ENCODE measurements at places on chromosomes 2 and 18.

- DNase-seq, result no peak
These were observed 198.0 kb downstream of the ALK start for GRCh38 chr2:29723255-29724001.

- DNase-seq, result no peak
These were observed 14.3 kb upstream of the TMEM185B start for GRCh38 chr2:120237491-120237902.

DNA sequence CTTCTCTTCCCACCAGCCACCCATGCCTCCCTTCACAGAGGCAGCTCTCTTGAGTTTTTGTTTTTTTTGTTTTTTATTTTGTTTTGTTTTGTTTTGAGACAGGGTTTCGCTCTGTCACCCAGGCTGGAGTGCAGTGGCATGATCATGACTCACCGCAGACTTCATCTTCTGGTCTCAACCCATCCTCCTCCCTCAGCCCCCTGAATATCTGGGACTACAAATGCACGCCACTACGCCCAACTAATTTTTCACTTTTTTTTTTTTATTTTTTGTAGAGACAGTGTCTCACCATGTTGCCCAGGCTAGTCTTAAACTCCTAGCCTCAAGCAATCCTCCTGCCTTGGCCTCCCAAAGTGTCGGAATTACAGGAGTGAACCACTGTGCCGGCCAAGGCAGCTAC is 161.4 kb downstream of the TRABD2A start:
- DNase-seq, result no peak

GRCh38 chr2:196159221-196159892 is 12.0 kb downstream of the STK17B start:
- peak; percentile 62 for DNase-seq

DNA sequence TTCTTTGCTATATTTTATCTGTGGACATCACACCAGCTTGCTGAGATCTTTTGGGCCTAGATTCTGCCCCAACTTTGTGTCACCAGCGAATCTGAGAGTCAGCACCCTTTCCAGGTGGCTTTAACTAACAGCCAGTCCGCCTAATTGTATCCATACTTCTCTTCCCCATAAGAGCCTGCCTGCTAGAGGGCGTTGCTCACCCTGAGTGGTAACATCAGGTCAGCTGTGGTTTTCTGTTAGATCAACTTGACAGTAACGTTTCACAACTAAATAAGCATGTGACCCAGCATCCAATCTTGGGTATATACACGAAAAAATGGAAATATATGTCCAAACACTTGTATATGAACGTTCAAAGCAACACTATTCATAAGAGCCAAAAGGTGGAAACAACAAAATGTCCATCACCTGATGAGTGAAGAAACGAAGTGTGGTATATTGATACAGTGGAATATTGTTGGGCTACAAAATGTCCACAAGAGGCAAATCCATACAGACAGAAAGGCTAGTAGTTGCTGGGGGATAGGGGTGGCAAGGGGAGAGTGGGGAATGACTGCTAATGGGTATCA is 24.9 kb downstream of the EFHD1 start:
- DNase-seq, result no peak

- no peak for DNase-seq
These were observed 7.1 kb downstream of the ACVR1 start for GRCh38 chr2:157868993-157869392.

DNA sequence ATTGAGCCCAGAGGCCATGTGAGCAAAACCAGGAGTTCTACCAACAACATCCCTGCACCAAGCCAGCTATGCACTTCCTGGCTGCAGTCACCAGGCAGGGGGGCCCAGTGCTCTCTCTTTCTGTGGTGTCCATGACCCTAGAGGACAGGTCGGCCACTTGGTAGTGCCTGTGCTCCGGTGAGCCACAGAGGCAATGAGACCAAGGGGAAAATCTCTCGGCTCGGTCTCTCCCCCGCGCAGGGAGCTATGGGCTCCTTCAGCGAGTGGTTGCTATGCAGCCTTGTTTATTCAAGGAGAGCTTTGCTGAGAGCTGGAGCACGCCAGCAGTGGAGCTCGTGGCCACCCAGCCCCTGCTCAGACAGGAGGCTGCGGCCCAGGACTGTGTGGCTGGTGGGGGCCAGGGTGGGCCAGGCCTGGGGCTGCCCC is at the start of gene TOGARAM2:
TOGARAM2 (plus strand) TSS at position 283 of the 426 bp plus-strand sequence. CDS start 13,537 bp downstream, outside the sequence.
- no peak for DNase-seq

DNA sequence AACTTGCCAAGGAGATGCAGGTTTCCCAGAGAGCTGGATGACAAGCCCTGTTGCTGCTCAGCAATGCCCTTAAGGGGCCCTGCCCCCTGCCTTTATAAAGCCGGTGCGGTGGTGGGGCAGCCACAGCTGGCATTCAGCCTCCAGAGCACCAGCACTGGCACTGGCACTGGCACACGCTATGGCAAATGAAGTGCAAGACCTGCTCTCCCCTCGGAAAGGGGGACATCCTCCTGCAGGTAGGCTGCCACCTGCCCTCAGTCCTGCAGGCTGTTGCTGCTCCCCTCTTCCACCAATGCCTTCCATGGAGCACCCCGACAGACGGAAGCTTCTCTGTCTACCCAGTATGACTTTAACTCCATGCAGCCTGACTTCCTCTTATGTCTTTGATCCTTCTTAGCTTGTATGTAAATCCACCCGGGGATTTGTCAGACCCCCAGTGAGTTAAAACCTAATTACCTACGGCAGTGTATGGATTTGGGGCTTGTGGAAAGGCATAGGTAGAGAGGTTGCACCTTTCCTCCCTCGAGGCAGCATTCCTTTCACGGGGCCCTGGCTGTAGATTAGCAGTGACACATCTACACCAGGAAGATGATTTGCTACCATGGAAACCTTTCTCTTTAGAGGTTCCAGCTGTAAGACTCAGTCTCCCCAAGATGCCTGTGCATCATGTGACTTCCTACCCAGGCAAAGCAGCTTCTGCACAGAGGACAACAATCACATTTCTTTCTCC is at the start of gene DAPL1:
DAPL1 (plus strand) TSS at position 123 of the 730 bp plus-strand sequence; CDS start at position 179, 56 bp downstream.
- DNase-seq, result no peak

- DNase-seq, result no peak
These were observed 208.5 kb upstream of the SPOPL start for GRCh38 chr2:138293045-138293444.

- DNase-seq, result no peak
These were observed 52.5 kb downstream of the RNF152 start for GRCh38 chr18:61840324-61840723.

DNA sequence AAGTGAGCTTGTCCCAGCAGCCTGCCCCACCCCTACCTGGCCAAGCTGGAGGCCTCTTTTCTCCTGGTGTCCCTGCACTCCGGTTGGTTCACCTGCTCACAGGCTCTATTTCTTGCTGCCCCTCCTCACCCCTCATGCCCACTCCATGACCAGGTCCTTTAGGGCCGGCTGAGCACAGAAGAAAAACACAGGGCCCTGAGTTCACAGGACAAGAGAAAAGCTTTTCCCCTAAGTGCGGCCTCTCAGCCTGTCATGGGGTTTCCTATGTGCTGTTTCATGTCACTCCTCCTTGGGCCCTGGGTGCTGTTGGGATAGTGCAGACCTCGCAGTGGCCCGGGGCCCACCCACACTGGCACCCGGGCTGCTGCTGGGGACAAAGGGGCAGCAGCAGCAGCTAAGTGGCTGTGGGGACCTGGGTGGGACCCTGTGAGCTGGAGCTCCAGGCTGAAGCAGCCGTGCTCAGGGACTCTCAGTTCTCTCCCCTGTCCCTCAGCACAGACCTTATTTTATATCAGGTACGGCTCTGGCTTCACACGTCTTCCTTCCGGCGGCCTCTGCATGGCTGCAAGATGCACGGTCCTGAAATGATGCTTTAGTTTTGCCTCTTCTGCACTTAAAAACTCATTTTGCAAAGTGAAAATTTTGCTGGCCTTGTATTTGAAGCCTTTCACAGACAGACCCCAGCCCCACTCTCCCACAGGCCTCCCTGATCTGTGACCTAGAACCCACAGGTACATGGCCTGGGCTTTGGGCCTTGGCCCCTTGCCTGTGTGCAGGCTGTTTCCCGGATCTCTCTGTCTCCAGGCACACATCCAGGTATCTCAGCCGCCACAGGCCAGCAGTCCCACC is 71.8 kb downstream of the SH3RF3 start:
- DNase-seq, result no peak

DNA sequence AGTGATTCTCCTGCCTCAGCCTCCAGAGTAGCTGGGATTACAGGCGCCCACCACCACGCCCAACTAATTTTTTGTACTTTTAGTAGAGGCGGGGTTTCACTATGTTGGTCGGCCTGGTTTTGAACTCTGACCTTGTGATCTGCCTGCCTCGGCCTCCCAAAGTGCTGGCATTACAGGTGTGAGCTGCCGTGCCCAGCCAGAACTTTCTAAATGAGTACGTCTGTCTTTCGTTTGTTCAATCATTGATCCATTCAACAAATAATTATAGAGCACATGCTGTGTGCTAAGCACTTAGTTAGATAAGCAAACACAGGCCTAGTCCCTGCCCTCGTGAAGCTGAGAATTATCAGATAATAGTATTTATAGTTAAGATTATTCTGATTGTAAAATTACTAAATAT is 56.5 kb downstream of the TTC39C start:
- DNase-seq, result no peak

GRCh38 chr2:53515435-53516332 is 251.9 kb upstream of the CHAC2 start:
- no peak for DNase-seq

DNA sequence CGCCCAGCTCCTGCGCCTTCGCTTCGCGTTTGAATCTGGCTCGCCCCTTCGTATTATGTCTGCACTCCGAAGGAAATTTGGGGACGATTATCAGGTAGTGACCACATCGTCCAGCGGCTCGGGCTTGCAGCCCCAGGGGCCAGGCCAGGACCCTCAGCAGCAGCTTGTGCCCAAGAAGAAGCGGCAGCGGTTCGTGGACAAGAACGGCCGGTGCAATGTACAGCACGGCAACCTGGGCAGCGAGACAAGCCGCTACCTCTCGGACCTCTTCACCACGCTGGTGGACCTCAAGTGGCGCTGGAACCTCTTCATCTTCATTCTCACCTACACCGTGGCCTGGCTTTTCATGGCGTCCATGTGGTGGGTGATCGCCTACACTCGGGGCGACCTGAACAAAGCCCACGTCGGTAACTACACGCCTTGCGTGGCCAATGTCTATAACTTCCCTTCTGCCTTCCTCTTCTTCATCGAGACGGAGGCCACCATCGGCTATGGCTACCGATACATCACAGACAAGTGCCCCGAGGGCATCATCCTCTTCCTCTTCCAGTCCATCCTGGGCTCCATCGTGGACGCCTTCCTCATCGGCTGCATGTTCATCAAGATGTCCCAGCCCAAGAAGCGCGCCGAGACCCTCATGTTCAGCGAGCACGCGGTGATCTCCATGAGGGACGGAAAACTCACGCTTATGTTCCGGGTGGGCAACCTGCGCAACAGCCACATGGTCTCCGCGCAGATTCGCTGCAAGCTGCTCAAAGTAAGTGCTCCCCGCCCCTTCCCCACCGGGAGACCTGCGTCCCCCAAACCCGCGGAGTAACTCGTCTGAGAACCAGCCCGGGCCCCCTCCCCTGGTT is 453 bp downstream of the KCNJ3 start:
- no peak for DNase-seq

GRCh38 chr2:162545254-162545653 is 201.3 kb downstream of the GCA start:
- DNase-seq, result no peak

DNA sequence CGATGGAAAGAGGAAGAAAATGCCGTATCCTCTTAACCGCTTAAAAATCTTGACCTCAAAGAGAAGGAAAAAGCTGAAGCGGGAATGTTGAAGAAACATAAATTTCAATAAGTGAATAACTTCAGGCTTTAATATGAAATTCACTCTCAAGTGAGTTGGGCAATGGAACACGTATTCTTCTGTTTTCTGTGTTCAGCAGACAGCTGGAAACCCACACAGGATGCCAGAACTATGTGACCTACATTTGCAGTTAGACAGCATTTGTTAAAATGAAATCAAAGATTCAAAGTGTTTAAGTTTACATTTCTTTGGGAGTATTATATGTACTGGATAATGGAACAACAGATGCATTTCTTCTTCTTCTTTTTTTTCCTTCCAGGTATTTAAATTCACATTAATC is 80.5 kb upstream of the SPATS2L start:
- peak; percentile 2 for DNase-seq

DNA sequence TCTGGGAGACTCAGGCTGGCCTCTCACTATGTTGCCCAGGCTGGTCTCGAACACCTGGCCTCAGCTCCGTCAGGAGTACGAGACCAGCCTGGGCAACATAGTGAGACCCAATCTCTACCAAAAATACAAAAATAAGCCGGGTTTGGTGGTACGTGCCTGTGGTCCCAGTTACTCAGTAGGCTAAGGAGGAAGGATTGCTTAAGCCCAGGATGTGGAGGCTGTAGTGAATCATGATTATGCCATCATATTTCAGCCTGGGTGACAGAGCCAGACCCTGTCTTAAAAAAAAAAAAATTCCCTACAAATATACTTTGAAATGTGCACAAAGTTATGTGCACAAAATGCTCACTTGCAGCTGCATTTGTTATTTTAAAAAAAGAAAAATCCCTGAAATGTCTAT is 26.3 kb upstream of the AGAP1 start:
- DNase-seq, result no peak

All from CD4-positive, alpha-beta T cell treated with Interleukin-17A for 1 hour (primary cell).